ENCODE measurements at places on chromosomes 12 and 14.

- DNase-seq = no peak
Observed at GRCh38 chr12:58530742-58531062, 389.6 kb downstream of the LRIG3 start.

DNA sequence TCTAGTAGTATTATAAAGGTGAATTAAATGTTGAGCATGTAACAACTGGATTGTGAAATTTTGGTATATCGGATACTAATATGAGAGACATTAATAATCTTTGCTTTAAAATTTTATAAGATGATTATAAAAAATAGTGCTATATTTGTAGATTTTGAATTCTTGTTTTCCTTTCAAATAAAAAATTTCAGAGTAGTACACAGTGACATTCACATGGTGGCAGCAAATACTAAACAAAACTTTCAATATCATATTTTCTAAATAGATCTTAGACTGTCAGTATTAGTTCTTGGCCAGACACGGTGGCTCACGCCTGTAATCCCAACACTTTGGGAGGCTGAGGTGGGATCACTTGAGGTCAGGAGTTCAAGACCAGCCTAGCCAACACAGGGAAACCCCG lies 166.0 kb downstream of the NAV3 start:
- DNase-seq = no peak

DNA sequence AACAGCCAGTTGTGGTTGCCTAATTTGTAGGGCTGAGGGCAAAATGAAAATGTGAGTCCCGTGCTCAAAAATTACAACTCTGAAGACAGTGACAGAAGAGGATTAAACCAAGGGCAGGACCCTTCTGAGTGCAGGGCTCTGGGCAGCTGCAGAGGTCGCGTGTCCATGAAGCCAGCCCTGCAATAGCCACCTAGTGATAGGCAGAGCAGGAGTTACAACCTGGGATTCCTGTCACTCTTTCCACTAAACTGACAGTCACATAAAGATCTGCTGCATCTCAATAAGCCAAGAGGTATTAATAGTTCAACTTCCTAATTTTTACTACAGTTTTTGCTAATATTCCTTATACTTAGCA lies 94.1 kb downstream of the SLC2A13 start:
- no peak for DNase-seq

DNA sequence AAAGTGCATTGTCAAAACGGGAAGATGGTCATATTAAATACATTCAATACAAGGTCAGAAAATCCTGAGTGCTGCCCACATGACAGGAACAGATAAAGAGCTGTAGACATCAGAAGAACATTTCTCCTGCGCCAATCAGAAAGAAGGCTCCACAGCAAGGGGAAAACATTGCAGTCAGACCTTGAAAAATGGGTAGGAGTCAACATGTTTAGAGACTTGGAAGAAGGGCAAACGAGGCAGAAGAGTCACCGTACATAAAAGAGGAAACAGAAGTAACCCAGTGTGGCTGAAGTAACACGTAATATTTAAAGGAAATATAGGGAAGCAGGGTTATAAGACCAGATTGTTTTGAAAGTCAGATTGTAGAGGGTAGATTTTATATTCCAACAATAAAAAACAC lies 11.9 kb downstream of the SPPL3 start:
- no peak for DNase-seq

DNA sequence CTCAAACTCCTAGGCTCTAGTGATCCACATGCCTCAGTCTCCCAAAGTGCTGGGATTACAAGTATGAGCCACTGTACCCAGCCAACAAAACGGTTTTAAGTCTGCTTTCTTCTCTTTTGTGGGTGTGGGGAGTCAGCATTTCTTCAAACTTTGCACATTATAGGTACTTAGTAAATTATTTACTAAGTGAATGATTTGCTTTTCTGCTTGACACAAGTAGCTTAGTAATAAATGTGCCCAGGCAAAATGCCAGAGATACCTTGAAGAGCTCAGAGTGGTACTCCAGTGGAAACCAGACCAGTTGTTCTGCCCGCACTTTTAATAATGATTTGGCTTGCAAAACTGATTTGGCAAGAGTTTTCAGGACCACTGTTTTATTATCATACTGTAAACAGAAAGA lies 15.0 kb downstream of the DEPDC4 start:
- DNase-seq = peak; percentile 82

DNA sequence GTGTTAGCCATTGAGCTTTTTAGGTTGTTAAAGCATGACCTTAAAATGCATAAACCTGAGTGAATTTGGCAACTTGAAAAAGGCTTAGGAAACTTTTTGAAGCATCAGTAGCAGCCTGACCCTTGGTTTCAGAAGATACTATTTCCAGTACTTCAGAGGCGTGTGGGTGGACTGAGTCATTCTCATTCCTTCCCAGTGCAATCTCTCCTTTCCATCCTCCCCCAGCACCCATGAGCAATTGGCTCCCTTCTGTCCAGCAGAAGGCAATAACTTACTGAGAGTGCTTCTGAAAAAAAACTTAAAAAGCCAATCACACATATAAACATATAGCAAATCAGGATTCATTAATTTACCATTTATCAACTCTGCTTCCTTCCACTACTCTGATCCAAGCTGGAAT lies 299.3 kb upstream of the STXBP6 start:
- DNase-seq = no peak
